ENCODE measurements at places on chromosomes 2 and 18.

- DNase-seq: no peak
Observed at GRCh38 chr18:51767293-51767692, 569.8 kb upstream of the MEX3C start.

GRCh38 chr2:64737547-64737946, 83.8 kb upstream of the SERTAD2 start:
- peak; percentile 44 for DNase-seq

- DNase-seq: no peak
Observed at GRCh38 chr18:58496937-58497336, 132.0 kb downstream of the ALPK2 start.

GRCh38 chr2:208571764-208572131, 165.2 kb downstream of the PTH2R start:
- no peak for DNase-seq

- no peak for DNase-seq
Observed at GRCh38 chr2:207599636-207600035, 25.6 kb downstream of the METTL21A start.

DNA sequence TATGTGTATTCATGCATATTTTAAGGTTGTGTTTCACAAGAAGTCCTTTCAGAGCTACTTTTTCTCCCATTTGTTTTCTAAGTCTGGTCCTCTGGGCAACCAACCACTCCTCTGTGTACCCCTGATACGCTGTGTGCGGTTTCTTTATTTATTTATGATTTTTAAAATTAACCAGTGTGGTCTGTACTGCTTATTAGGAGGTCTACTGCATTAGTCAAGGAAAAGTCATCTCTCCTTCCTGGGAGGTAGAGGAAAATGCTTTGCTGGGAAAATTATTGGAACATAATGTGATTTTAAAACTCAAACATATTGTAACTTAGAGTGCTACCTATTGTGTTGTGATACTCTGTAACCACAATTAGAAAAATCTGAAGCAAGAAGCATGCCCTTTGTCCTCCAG, 1404.3 kb downstream of the SUCLG1 start:
- no peak for DNase-seq

DNA sequence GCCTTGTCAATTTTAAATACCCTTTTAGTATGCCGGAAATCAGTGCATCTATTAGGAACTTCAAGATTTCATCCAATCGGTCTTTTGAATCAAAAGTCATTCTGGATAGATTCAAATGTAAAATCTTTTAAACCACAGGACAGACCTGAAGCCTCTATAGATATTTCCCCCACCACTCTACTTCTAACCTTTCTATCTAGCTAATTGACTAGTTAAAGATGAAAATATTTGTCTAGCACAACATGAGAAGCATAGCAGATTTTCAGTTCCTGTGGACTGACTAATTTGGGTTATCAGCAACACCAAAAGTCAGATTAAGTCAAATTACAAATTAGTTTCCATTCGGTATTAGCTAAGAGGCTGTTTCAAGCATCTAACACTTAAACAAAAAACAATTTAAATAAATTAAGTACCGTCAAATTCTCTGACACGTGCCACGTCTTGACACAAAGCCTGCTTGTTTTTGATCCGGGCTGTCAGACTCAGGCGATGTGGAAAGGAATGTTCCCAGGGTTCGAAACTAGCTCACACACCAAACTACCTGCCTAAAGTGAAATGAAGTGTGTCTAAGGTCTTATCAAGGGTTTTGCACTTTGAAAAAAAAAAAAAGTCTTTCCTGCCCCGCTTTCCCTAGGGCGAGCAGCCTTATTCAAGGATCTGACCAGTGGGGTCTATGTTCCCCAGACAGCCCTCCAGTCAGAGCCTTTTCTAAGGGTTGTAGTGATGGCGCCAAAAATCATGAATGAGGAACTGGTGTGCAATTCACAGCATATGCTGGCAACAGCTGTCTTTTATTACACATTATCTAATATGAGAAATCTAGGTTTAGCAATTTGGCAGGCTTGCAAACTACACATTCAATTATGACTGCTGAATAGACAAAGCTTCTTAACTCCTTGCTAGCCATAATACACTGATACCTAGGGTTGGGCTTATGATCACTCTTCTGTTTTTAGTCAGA, 4.7 kb downstream of the CYTIP start:
- DNase-seq: peak; percentile 78

- no peak for DNase-seq
Observed at GRCh38 chr18:79465392-79465991, 69.8 kb downstream of the NFATC1 start.

- no peak for DNase-seq
Observed at GRCh38 chr2:190717306-190717705, 68.4 kb downstream of the NAB1 start.

DNA sequence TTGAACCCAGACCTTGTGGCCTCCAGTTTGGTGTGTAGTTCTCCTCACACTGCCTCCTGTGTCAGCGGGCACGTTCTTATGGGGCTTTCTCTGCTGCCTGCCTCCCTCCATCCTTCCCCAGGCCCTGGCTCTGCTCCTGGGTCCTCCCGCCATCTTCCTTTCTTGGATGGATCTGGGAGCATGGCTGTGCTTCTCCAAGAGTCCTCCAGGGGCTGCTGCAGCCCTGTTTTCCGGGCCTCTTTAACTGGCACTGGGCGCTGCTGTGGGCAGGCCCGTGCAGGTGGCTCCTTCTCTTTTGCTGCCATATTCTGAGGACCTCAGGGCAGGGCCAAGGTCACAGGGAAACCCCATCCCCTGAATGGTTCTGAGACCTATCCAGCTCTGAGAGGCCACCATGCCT, 17.8 kb downstream of the THNSL2 start:
- DNase-seq: no peak

GRCh38 chr2:128817813-128818212, 499.1 kb upstream of the HS6ST1 start:
- no peak for DNase-seq

GRCh38 chr2:147389218-147389617, 455.6 kb upstream of the ACVR2A start:
- no peak for DNase-seq

- DNase-seq: peak; percentile 99
Observed at GRCh38 chr2:152421521-152422370, 86.8 kb downstream of the FMNL2 start.

DNA sequence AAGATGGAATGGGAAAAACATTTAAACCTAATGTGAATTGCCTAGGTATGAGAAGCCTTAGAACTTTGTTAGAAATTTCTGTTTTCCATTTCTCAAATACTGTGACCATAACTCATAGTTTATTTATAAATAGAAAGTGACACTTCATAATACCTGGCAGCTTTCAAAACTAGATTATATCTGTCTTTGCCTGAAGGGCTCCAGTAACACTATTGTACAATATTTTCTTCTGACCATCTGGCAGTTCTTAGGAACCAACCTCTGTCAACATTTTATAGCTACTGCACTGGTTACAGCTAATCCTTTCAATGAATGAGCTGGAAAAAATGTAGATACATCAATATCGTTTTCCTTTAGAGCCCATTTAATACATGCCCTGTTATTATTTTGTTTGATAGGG, 237.4 kb downstream of the CAMKMT start:
- DNase-seq: no peak

DNA sequence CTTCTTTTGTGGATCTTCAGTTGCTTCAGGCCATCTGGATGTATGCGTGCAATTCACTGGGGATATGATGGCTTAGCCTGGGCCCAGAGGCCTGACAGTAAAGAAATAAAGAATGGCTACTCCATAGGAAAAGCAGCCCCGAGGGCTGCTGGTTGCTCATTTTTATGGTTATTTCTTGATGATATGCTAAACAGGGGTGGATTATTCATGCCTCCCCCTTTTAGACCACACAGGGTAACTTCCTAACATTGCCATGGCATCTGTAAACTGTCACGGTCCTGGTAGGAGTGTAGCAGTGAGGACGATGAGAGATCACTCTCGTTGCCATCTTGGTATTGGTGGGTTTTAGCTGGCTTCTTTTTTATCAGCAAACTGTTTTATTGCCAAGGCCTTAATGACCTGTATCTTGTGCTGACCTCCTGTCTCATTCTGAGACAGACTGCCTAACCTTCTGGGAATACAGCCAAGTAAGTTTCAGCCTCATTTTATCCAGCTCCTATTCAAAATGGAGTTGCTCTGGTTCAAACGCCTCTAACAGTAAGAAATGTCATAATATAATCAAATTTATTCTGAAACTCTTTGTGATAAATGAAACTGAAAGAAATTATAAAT, 60.5 kb downstream of the DSEL start:
- no peak for DNase-seq

DNA sequence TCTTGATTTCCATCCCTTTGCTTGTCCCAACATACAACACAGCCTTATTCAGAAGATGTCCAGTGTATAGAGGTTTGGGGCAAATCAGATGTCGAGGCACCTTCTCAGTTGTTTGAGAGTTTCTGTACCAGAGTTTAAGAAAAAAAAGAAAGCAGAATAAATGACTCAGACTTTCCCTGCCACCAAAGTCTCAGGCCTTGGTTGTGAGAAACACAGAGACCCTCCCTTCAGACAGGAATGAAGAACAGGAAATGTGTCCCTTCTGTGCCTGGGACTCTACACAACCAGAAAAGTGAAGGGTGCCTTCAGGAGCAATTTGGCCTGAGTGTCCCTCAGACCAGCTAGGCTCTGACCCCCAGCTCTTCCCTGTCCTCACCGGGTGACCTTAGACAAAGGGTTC, 37.3 kb upstream of the REL start:
- DNase-seq: no peak

- DNase-seq: no peak
Observed at GRCh38 chr2:232810444-232810843, 34.1 kb upstream of the KCNJ13 start.

GRCh38 chr2:17680119-17680518, 73.5 kb downstream of the SMC6 start:
- no peak for DNase-seq

DNA sequence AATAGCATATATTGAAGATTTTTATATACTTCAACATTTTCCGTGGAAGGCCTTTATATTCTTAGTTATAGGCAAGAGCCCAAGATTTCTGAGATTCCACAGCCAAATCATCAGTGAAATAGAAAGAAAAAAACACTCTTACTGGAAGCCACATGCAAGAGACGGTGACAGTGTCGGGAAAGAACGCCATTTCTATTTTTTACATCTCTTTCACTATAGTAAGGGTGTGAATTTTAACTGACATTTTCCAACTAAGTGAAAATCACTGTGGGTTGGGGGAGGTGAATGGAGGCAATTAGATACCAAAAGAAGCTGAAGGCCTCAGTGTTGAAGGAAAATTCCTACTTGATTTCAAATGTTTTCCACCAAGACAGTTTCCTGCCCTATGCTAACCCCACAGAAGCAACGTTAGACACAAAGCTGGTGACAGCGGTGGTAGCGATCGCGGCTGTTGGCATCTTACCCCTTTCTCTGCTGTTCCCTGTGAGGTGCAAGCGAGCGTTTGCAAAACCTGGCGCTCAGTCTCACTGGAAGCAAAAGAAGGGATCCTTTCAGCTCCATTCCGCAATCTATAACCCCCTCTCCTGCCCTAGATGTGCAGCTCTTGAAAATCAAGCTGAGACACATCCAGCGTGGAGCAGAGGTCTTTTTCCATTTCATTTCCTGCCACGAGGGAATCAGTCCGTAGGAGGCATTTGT, 20.0 kb downstream of the ID2 start:
- DNase-seq: no peak

GRCh38 chr18:67951137-67951536, 434.6 kb upstream of the DSEL start:
- no peak for DNase-seq

GRCh38 chr2:48279344-48280090, 250.4 kb upstream of the STON1 start:
- DNase-seq: no peak

- no peak for DNase-seq
Observed at GRCh38 chr18:70640336-70640887, 351.6 kb downstream of the SOCS6 start.

DNA sequence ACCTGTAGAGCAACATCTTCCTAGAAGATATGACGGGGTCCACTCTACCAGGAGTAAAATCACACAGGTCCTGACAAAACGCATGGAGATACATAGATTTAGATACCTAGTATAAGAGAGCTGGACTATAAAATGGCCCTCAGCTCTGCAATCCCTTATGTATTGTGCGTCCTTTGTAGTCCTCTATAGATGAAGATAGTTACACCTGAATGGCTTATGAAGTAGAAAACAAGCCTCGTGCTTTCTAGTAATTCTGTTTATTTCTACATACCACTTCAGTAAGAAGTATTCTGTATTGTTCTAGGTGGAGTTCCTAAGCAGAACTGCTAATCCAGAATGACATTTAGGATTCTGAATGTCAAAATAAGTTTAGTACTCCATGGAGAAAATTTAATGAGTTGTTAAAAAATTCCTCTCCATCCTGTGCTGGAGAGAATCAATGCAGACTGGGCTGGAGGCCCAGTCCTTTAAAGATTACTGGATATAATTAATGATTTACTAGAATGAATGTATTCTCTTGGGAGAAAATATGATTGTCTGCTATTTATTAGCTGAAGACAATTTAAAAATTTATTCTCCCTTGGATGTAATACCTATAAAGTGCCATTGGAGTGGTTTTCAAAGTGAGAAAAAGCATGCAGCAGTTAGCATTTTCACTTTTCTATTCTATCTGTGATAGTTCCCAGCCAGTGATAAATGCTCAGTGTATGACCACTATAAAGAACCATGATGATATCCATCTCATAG, 147.3 kb upstream of the UNC80 start:
- peak; percentile 57 for DNase-seq

- DNase-seq: peak; percentile 84
Observed at GRCh38 chr2:191676790-191677645, 918 bp upstream of the NABP1 start.

DNA sequence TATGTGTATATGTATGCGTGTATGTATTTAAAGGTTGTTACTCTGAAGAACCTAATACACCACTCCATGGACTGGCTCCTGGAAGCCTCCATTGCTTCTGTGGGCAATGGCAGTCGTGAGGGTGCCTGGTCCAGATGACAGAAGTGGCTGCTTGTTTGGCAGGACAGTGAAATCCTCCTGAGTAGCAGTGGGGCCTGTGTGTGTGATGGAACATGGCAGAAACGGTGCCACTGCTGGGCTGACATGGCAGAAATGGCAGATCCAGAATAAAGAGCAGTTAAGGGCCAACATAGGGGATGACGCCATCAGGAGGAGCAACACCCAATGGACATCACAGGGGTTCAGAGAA, 6.1 kb upstream of the CPLX4 start:
- no peak for DNase-seq

GRCh38 chr2:80291656-80292055, 12.9 kb downstream of the LRRTM1 start:
- no peak for DNase-seq

DNA sequence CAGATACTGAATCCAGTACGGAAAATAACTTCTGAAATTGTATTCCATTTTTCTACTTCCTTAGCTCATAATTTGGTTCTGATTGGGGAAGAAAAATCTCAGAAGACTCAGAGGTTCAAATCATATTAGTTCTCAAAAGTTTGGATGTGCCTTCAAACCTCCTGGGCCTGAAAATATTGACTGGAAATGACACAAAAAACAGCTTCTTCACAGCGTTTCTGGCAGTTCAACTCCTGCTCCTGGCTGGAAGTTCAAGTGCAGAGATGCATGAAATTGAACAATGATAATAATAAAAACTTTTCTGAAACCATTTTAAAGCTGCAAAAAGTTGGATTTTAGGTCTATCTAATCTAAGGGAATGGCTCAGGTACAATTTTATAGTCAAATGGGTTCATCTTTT, 1459.9 kb upstream of the CELF4 start:
- no peak for DNase-seq
